ENCODE measurements at places on chromosomes 12 and 14. TPM values are rescaled to one million over a fixed set of nuclear protein-coding genes. Genes with fewer than 3 reads are reported as not detected.

Gene TMEM119
- total RNA-seq, result 358 TPM

Gene RAPGEF3
- 2.8 TPM for total RNA-seq

Gene ASPG
- total RNA-seq, result not detected

Gene MORN3
- total RNA-seq, result 0.77 TPM

Gene PRH2
- total RNA-seq, result not detected

Gene RPGRIP1
- total RNA-seq, result under 0.01 TPM

Gene ZFHX2
- 0.33 TPM for total RNA-seq

Gene LRRC9
- total RNA-seq, result not detected

Gene TCL1A
- total RNA-seq, result not detected

Gene KIF5A
- 0.51 TPM for total RNA-seq

Gene TMEM233
- under 0.01 TPM for total RNA-seq

Gene MYH6
- total RNA-seq, result not detected

Gene CISTR
- total RNA-seq, result not detected

Gene CLECL1
- not detected for total RNA-seq

Gene RASSF8
- 50.6 TPM for total RNA-seq

Gene LRP1-AS
- not detected for total RNA-seq

Gene SENP1
- total RNA-seq, result 12.8 TPM

Gene AMN
- under 0.01 TPM for total RNA-seq

All from fibroblast of lung (primary cell).